ENCODE measurements at places on chromosomes 11 and 22.
A peak's percentile ranks its signal among the peaks of the same experiment; 100 is the strongest.

DNA sequence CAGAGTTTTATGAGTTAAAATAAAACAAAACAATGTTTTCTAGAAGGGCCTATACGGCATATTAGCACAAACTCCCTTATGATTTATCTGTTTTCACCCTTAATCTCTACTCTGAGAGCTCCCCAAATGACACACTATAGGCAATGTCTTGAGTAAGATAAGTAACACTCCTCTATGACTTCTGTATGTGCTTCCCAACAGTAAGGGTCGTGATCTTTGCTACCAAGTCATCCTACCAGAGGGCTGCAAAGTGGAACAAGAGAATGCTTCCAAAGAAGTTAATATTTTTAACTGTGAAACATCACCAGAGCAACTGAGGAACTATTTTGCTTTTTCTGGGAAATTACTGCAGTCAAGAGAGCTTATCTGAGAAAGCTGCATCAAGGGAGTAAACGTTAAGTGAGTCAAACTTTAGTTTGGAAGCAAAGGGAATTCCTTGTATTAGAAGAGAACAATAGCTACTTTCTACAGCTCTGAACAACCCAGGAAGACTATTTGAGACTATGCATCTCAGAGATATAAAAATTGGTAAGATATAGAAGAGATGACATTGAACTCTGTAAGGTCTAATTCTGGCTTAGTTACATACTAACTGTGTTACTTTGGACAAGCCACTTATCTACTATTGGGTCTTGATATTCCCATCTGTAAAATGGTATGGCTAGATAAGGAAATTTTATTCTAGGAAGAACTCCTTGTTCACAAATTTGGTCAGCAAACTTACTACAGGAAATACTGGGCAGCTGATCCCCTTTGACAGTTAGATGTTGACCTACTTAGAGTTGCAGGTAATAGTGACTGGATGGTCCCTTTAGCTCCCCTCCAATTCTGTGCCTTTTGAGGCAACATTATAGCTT lies 43.7 kb upstream of the CCDC34 start:
- no peak for DNase-seq

DNA sequence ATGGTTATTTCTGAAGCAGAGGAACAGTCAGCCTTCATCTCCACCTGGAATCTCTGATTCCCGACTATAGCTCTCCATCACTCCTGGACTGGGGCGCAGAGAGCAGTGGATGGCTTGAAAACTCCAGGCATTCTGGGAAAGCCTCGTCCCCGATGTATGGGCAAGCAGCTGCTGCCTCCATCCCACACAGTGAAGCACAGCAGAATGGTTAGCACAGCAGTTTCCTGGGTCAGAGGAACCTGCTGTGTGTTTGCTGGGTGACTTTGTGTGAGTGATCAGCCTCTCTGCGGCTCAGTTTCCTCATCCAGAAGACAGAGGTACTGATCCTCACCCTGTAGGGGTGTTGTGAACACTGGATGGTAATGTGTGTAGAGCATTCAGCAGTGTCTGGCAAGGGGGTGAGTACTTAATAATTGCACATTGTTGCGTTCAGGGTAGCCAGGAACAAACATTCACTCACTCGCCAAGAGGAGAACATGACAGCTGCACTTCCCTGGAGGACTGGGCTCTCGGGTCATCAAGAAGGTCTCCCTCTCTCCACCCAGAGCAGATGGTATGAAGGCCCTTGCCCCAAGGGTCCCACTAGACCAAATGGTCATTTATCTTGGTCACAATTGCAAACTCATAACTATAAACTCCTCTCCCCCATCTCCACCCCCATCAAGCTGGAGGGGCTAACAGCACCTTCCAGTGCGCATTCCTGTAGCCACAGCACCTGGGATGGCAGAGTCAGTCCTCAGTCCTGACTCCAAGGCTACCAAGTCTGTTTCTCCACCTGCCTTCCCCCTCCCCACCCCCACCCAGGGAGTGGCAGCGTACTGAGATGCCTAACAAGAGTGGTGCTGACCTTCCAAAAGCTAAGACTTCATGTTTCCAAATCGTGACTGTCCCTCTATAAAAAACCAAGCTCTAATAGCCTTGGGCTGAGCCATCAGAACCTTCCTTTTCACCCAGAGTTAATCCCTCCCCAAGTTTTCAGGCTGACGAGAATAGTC lies 1.5 kb upstream of the CHST1 start:
- DNase-seq = no peak

- no peak for DNase-seq
These were observed 33.0 kb upstream of the C11orf87 start for GRCh38 chr11:109388982-109389381.

GRCh38 chr11:64893194-64894069 lies 15.0 kb upstream of the EHD1 start:
- no peak for DNase-seq

- DNase-seq = no peak
These were observed 1.2 kb downstream of the RAB6A start for GRCh38 chr11:73759610-73760134.

- DNase-seq = no peak
These were observed 20.4 kb downstream of the ZNRF3 start for GRCh38 chr22:28903729-28904128.

- peak; percentile 4 for DNase-seq
These were observed 22.3 kb downstream of the SHANK3 start for GRCh38 chr22:50694766-50695420.

- DNase-seq = no peak
These were observed 2.2 kb downstream of the TM7SF2 start for GRCh38 chr11:65113839-65114238.

DNA sequence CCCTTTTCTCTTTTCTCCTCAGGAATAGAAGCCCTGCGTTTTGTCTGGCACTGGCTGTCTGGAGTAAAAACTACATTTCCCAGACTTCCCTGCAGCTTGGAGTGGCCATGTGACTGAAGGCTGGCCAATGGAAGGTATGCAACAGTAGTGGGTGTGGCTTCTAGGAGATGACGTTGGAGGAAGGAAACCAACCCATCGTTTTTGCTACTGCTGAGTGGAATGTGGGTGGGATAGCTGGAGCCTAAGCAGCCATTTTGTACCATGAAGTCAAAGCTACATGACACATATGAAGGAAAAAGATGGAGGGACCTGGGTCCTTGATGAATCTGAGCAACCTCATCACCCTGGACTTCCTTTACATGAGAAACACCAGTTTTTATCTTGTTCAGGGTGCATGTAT lies 19.6 kb downstream of the FGF3 start:
- no peak for DNase-seq

- no peak for DNase-seq
These were observed 682 bp downstream of the LARGE1 start for GRCh38 chr22:33919391-33920196.

DNA sequence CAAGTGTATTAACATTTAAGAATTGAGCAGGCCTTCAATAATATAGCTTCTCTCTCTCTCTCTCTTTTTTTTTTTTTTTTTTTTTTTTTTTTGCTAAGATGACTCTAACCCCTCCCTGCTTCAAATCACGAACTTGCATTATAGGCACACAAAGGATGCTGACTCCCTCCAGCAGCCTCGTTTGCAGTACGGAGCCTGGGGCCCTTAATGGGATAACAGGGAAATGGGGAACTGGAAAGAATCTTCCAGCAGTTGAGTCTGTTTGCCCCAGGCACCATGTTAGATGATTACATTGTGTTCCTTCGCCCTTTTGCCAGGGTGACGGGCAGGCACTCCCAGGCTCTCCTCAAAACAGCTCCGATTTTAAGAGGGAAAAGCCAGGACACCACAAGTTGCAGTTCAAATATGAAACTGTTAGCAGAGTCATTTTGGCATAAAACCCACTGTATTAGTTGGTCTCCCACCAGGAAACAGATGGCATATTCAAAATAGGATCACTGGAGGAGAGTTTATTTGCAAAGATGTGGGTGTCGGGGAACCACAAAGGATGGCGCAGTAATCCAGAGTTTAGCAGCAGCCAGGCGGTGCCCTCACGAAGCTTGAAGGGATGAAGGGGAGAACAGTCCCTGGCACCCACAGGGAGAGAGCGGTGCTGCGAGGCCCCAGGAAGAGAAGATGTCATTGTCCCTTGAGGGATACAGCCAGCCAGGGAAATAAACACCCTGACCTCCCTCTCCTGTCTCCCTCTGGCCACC lies 26.5 kb upstream of the TREH start:
- DNase-seq = no peak

DNA sequence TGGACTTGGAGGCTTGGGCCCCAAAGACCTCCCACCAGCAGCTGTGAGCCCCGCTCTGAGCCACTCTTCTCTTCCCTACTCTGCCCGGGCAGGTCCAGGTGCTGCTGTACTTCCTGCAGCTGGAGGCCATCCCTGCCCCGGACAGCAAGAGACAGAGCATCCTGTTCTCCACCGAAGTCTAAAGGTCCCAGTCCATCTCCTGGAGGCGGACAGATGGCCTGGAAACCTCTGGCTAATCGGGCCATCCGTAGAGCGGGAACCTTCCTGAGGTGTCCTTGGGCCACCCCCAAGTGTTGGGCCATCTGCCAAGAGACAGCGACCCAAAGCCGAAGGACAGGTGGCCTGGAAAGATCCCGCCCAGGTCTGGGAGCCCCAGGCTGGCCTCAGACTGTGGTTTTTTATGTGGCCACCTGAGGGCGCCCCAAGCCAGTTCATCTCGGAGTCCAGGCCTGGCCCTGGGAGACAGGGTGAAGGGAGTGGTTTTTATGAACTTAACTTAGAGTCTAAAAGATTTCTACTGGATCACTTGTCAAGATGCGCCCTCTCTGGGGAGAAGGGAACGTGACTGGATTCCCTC lies 135.1 kb downstream of the BCR start:
- DNase-seq = peak; percentile 57

DNA sequence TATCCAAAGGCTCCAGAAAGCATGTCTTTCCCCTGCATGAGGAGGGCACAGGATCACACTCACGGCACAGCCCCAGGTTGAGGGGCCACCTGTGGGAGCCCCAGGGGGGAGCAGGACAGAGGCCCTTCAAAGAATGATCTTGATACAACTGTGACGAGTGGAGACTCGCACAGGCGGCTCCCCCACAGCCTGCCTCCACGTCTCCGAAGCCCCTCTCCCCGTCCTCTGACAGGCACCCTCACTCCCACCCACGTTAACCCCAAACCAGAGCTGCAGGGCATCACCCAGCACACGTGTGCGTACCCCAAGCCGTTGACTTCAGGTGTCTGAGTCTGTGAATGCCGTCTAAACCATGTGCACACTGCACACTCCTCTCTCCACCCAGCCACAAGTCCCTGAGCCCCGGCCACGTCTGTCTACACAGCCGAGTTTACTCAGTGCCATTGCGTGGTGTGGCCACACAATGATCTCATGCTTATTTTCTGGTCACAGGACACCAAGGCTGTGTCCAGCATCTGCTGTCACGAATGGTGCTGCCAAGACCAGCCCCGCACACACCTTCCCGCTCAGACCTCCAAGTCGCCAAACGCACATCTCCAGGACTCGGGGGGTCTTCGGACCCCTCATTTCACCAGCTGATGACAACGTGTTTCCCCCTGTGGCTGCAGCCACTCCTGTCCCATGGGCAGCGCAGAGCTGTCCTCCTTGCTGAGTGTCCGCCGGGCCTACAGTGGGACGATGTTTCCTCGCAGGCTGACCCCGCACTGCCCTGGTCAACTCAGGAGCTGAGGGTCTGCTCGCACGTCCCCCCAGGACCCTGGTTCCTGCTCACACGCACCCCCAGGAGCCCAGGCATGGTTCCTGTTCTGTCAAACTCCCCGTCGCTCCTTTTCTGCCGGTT lies 251.2 kb downstream of the BRD1 start:
- DNase-seq = no peak

DNA sequence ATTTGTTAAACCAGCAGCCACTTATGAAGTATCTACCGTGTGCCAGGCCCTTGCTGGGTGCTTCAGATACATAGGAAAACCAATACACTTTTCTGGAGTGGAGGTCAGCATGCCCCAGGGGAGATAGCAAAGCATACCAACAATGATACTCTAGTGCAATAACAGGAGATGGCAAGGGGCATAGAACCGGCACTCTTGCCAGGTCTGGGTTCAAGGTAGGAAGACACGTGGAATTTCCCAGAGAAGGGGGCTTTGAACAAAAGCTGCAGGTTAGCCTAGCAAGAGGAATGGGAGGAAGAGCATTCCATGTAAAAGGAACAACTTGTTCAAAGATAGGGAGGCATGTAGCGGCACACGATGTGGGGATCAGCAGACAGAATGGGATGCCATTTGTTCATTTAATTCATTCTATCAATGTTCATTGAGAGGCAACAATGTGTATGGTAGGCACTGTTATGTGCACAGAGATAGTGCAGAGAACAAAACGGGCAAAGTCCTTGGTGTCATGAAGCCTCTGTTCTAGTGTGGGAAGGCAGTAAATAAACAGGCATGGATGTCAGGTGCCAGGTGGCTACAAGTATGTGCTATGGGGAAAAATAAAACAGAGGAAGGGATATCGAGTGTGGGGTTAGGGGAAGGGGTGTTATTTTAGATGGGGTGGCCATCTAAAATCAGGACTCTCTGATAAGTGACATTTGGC lies 162.6 kb upstream of the E2F8 start:
- no peak for DNase-seq
